ENCODE measurements at places on chromosomes 1 and 21. TPM values are rescaled to one million over a fixed set of nuclear protein-coding genes. Genes with fewer than 3 reads are reported as not detected.

YRDC gene
- 18.8 TPM for total RNA-seq

SPAG17 gene
- total RNA-seq, result 1.3 TPM

ADARB1 gene
- 1.7 TPM for total RNA-seq

NKAIN1 gene
- total RNA-seq, result not detected

HEYL gene
- 0.27 TPM for total RNA-seq

- peak; percentile 75 for DNase-seq
Measured at GRCh38 chr1:152347116-152347728, 12.6 kb downstream of the FLG2 start.

- peak; percentile 47 for DNase-seq
Measured at GRCh38 chr1:25037174-25038074, 107.3 kb upstream of the RUNX3 start.

GRCh38 chr1:203037509-203038190 is 11.4 kb downstream of the PPFIA4 start:
- no peak for DNase-seq

DNA sequence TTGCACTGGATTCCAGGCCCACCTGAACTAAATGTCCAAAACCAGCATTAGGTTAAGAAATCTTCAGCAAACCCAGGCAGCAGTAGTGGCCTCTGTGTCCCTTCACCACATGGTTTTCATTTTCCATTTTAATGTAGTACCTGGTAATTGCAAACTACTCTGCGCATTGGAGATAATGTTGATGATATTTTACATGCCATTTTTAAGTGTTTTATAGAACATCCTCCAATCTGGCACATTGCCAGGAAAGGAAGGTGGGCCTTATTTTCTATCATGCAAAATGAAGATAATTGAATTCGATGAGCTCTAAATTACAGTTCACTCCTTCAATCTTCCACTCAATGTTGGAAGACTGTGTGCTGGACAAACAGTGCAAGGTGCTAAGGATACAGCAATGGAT is 89.5 kb downstream of the ZC3H11B start:
- DNase-seq, result no peak

GRCh38 chr21:29145852-29146453 is 15.5 kb downstream of the MAP3K7CL start:
- DNase-seq, result no peak

DNA sequence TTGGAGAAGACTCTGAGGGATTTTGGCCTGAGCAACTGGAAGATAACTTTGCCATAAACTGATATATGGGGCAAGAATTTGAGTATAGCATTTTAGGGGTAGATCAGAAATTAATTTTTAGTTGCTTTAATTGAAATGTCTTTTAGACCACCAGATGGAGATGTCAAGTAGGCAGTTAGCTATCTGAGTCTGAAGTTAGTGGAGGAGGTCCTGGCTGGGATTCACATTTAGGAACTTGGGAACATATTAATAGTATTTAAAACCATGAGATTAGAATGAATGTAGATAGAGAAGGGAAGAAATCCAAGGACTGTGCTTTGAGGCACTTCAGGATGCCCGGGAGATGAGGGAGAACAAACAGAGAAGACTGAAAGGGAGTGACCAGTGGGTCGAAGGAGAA is 32.6 kb downstream of the SLC44A3 start:
- DNase-seq, result no peak

DNA sequence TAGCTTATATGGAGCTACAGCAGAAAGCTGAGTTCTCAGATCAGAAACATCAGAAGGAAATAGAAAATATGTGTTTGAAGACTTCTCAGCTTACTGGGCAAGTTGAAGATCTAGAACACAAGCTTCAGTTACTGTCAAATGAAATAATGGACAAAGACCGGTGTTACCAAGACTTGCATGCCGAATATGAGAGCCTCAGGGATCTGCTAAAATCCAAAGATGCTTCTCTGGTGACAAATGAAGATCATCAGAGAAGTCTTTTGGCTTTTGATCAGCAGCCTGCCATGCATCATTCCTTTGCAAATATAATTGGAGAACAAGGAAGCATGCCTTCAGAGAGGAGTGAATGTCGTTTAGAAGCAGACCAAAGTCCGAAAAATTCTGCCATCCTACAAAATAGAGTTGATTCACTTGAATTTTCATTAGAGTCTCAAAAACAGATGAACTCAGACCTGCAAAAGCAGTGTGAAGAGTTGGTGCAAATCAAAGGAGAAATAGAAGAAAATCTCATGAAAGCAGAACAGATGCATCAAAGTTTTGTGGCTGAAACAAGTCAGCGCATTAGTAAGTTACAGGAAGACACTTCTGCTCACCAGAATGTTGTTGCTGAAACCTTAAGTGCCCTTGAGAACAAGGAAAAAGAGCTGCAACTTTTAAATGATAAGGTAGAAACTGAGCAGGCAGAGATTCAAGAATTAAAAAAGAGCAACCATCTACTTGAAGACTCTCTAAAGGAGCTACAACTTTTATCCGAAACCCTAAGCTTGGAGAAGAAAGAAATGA is 37.6 kb downstream of the CENPF start:
- DNase-seq, result no peak

GRCh38 chr1:171717062-171717718 is 24.7 kb downstream of the VAMP4 start:
- DNase-seq, result no peak

- DNase-seq, result no peak
Measured at GRCh38 chr1:225410036-225410435, 17.8 kb downstream of the LBR start.
